Cardiac atrium fibroblast (primary cell): ENCODE measurements at places on chromosomes 1 and 21. TPM values are rescaled to one million over a fixed set of nuclear protein-coding genes. Genes with fewer than 3 reads are reported as not detected.

The UBXN10 gene
- not detected in 2 replicates for total RNA-seq

The COQ8A gene
- 10.5 and 11.8 TPM in 2 replicates for total RNA-seq

The RNU1-1 gene
- not detected in 2 replicates for total RNA-seq

The OR2T10 gene
- total RNA-seq, result not detected in 2 replicates

The IGSF9 gene
- total RNA-seq, result 0.16 TPM in 1 of 2 replicates, not detected in the other

The CD52 gene
- not detected in 2 replicates for total RNA-seq

The CYP2J2 gene
- not detected in 2 replicates for total RNA-seq
